Aorta (tissue), 5 donors: ENCODE measurements at places on chromosomes 5 and 9. TPM values are rescaled to one million over a fixed set of nuclear protein-coding genes. Genes with fewer than 3 reads are reported as not detected.

DNA sequence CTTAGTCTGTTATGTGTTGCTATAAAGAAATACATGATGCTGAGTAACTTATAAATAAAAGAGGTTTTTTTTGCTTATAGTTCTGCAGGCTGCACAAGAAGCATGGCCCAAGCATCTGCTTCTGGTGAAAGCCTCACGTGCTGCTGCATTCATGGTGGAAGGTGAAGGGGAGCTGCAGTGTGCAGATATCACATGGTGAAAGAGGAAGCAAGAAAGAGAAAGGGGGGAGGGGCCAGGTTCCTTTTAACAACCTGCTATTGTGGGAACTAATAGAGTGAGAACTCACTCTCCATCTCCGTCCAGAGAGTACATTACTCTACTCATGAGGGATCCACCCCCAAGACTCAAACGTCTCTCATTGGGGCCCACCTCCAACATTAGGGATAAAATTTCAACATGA is 12.5 kb upstream of the PARP8 start:
- DNase-seq, result no peak
- H3K4me3 ChIP-seq, result no peak overlapping the region
- no peaks in the 10 kb centered on the region for H3K36me3 ChIP-seq
- H3K27ac ChIP-seq, result no peak overlapping the region
- no peaks in the 10 kb centered on the region for H3K27me3 ChIP-seq
- no peaks in the 10 kb centered on the region for H3K4me1 ChIP-seq

GRCh38 chr9:97548379-97548778 is 46.9 kb downstream of the TMOD1 start:
- no peaks in the 10 kb centered on the region for H3K27me3 ChIP-seq
- H3K4me1 ChIP-seq, result no peaks in the 10 kb centered on the region
- H3K4me3 ChIP-seq, result no peak overlapping the region
- H3K36me3 ChIP-seq, result no peaks in the 10 kb centered on the region
- no peak overlapping the region for H3K27ac ChIP-seq
- no peak for DNase-seq

DNA sequence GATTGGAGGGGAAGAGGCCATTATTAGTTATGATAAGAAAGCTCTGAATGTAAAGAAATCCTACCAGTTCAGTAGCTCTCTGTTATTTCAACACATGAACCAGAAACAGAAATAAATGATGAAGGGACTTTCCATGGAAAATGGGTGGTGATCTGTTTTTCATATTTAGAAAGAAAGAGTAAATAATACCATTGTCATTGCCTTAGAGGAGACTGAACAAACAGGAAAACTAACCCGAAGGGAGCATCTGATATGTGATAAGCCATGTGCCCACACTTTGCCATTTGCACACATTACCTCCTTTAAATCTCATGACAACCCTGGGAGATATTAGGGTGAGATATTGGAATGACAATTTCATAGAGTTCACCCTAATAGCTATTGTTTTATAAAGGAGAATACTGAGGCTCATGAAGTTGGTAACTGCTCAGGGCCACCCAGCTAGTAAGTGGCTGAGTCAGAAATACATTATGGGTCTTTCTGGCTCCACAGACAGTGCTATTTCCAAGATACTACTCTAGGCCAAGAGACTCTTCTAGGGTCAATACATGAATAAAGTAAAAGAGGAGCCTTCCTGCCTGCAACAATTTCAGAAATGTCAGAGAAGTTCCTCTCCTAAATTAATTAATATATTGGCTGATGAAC is 111.0 kb upstream of the SLIT3 start:
- H3K4me1 ChIP-seq, result no peaks in the 10 kb centered on the region
- no peak for DNase-seq
- no peak overlapping the region for H3K4me3 ChIP-seq
- no peaks in the 10 kb centered on the region for H3K27me3 ChIP-seq
- H3K27ac ChIP-seq, result no peak overlapping the region
- no peaks in the 10 kb centered on the region for H3K36me3 ChIP-seq

- no peak overlapping the region for H3K4me3 ChIP-seq
- no peak overlapping the region for H3K27ac ChIP-seq
- no peaks in the 10 kb centered on the region for H3K27me3 ChIP-seq
- no peak for DNase-seq
- no peaks in the 10 kb centered on the region for H3K36me3 ChIP-seq
Observed at GRCh38 chr5:127838661-127839060, 135.5 kb downstream of the CCDC192 start.

PCDHB4 gene
- total RNA-seq, result 6.2 TPM
